Substantia nigra (tissue), 51 donors: ENCODE measurements at places on chromosomes 1 and 21.

DNA sequence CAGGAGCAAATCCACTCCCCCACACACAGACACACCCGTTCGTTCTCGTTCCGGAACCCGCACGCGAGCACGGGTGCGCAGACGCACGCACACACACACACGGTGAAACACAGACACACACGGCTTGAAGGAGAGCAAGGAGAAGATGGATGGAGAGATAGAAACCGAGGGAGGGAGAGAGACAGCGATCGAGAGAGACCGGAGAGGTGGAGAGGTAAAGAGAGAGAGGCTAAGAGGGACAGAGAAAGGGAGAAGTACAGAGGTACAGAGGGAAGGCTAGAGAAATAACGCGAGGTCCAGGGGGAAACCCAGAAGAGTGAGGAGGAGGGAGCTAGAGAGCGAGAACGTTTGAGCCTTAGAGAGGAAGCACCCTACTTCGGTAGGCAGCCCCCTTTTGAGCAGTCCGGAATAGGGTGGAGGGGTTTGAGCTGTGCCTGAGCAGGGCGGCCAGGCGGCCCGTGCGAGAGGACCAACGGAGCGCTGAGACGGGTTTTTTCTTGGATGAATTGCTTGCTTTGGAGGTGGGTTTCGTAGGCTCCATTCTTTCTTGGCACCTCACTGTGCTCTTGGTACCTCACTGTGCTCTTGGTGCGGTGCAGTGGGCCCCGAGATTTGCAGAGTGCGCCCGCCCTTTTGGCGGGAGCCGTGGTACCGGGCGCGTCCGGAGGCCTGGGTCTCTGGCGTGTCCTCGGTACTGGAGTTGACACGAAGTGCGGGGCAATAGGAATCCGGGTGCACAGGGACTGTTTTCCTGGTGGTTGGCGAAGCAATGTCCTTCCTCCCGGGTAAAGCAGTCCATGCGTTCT, 88.4 kb upstream of the RHOU start:
- no peak for DNase-seq

DNA sequence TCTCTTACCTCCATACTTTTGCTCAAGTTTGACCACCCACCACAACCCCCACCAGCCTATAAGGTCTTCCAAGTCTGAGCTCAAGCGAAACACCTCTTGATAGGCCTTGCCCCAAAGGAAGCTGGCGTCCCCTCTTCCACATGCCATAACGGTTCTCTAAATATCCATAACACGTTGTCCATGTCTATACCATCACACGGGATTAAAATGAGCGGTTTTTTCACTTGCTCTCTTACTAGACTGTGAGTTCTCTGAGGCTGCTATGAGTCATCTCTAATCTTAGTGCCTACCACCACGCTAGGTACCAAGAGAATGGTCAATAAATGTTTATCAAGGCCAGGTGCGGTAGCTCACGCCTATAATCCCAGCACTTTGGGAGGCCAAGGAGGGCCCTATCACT, 41.0 kb downstream of the WASF2 start:
- DNase-seq: no peak

- DNase-seq: no peak
Observed at GRCh38 chr1:171329251-171329650, 15.3 kb downstream of the FMO4 start.

GRCh38 chr1:201501144-201501543, 5.8 kb downstream of the CSRP1 start:
- DNase-seq: no peak

DNA sequence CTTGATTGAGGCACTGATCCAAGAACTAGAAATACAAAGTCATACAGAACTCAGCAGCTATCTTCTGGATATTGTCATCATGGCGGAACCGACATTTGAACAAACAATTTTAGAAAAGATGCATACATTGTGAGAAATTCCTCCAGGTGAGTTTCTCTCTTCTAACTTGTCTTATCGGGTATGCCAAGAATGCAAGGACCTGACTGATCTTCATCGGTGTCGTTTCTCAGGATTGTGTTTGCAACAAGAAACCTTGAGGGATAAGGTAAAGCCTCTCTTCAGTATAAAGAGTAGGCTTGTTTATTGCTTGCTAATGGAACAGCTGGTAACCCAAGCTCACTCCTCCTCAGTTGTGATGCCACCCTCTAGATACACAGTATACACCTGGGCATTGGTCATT, 62.2 kb downstream of the NME7 start:
- no peak for DNase-seq

- no peak for DNase-seq
Observed at GRCh38 chr1:4261327-4261726, 361.3 kb upstream of the C1orf174 start.

DNA sequence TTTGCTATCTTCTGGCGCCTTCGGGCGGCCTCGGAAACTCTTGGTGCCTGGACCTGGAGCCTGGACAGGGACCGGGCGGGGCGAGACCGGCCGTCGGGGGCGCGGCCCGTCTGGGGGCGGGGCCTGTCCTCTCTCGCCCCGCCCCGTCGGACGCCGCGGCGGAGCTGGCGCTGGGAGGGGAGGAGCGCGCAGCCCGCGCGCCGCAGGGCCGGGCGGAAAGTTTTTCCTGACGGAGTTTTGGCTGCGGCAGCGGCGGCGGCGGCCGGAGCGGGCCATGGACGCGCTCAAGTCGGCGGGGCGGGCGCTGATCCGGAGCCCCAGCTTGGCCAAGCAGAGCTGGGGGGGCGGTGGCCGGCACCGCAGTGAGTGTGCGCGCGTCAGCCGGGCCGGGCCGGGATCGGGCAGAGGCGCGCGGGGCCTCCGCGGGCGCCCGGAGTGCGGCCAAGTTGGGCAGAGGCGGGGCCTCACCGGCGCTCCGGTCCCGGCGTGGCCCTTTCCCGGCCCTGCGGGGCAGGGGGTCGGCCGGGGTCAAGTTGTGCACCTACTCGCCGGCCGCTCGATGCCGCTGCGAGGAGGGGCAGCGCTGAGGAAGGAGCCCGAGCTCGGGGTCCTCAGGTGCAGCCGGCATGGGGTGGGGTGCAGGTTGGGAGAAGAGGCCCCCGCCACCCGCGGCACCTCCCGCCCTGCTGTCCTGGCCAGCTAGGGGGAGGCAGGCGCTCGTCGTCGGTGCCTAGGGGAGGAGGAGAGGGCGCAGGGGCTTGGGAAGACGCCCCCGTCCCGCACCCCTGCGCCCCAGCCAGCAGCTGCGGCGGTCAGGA, at the start of gene LDLRAP1:
TSS of gene LDLRAP1 (plus strand) at position 182 of the 818 bp plus-strand sequence. CDS start at position 275, 93 bp downstream.
- DNase-seq: peak; percentile 80

GRCh38 chr1:5509664-5510452, 482.4 kb downstream of the NPHP4 start:
- peak; percentile 11 for DNase-seq

DNA sequence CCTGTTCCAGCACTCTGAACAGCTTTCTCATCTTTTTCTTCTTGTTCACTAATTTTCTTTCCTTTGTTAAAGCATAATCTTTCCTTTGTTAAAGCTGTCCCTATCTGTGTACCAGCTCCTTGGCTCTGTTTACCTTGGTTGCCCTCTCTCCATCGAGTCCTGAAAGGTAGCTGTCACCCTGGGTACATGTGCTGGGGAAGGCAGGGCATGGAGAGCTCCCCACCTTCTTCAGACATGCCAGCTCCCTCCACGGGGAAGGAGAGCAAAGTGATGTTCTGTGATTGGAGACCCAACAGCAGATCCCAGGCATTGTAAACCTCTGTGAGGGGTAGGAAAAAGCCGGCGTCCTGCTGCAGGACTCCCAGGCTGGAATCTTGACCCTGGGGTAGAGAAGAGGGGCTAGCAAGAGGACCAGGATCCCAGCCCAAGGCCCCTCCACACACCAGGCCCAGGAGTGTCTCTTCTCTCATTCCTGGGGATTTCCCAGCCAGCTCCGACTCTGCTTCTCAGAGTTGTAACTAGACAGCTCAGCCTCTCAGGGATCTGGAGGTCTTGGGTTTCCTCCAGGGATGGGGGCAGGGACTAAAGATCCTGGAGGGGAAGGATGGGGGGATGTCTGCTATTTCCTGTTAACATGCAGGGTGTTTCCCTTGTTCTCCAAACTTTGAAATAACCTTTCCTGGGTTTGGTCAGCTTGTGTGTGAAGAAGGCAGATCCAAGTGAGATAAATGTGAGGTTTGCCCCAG, 34.4 kb downstream of the TMCC2 start:
- no peak for DNase-seq

DNA sequence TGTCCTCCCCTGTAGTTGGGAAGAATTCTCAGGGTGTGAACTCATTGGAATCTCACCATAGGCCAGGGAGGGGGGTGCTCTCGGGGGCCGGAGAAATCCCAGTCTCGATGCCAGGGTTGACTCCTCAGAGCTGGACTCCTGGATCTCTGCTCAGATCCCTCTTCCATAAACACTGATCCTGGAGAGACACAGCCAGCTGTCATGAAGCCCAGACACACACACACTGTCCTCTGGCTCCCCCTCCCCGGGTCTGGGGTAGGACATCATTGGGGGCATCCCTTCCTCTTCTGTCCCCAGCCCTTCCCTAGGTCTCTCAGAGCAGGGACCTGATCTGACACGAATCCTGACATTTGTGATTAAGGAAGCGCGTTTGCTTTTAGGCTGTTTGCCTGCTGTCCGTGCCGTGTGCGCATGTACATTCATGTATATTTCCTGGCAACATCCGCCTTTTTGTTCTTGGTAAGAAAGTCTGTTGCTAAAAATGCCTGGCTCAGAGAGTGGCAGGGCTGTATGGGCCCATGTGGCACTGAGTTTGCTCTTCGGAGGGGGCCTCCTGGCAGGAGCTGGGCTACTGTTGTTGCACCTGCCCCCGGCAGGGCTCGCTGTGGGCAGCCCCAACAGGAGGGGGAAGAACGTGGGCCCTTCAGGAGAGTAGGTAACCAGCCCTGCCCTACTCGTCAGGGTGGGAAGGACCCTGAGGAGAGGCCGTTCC, 45.4 kb upstream of the SELENON start:
- DNase-seq: no peak

- DNase-seq: peak; percentile 13
Observed at GRCh38 chr1:15141935-15142539, 11.5 kb upstream of the TMEM51 start.

- no peak for DNase-seq
Observed at GRCh38 chr1:147641291-147641690, 29.0 kb downstream of the ACP6 start.

DNA sequence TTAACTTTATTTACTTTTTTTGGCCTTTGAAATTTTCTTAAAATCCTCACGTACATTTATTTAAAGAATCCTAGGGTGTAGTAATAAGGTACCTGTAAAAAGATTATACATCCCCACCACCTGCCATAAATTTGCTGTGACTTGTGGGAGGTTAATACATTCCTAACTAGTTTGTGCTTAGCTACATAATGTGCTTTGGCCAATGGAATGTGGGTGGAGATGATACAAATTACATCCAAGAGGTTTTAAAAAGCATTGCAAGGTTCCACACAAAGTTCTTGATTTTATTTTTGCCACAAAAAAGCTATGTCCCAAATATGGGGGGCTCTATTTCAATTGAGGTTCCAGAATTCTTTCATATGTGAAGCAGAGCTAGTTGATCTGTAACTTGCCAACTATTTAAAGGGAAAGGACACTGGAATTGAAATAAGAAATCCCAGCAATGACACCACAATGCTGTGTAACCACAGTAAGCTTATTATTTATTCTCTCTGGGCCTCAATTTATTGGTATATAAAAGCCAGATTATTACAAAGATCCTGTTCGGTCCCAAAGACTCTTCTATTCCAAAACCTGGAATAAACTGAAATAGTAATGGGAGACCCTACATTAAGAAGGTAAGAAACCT, 15.7 kb downstream of the ASPM start:
- no peak for DNase-seq

DNA sequence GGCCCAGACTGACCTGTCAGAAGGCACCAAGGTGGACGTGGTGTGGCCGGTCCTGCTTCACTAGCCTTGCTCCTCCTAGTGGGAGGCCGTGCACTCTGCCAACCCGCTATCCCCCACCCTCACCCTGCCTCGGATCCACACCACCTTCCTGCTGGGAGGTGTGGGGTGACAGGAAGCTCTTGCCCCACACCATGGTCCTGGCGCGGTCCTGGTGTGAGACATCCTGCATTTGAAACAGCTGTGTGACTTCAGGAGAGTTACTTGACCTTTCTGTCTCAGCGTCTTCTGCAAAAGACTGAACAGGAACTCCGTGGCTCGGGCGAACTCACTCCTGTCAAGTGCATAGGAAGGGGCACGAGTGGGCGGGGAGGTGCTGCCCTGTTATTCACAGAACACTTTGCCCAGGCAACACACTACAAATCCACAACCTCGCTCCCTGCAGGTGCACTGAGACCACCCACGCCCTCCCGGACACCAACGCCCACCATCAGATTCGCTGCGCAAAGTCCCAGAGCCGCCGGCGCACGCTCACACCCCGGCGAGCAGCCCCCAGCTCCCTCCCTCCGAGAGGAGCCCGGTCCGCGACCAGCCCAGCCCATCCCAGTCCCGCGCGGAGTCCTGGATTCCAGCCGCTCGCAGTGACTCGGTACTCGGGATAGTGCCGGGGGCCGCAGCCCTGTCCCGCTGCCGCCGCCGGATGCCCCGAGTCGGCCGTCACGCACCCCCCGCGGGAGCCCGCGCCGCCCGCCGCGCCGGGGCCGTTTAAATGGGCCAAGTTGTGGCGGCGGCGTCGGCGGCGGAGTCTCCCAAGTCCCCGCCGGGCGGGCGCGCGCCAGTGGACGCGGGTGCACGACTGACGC, at the start of gene SAMD11:
TSS of gene SAMD11 (plus strand) at position 793 of the 860 bp plus-strand sequence. CDS start 509 bp downstream, outside the sequence.
- DNase-seq: peak; percentile 85

GRCh38 chr1:1275836-1276235, 2.2 kb upstream of the UBE2J2 start:
- DNase-seq: no peak

DNA sequence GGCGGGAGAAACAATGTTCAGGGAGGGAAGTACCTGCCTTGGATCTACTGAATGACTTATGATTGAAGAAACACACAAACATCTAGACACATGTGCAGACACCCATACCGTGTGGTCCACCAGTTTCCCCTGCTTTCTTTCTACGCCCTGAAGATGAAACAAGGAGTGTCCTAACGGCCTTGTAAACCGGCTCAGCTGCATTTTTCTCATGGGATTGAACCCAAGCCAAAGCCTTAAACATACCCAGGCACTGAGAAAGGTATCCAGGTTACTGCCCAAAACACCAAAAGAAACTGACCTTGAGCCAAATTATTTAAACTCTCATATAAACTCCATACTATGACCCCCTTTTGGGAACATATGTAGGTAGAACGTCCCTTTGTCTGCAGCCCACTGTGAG, 630.0 kb upstream of the RGS18 start:
- no peak for DNase-seq

DNA sequence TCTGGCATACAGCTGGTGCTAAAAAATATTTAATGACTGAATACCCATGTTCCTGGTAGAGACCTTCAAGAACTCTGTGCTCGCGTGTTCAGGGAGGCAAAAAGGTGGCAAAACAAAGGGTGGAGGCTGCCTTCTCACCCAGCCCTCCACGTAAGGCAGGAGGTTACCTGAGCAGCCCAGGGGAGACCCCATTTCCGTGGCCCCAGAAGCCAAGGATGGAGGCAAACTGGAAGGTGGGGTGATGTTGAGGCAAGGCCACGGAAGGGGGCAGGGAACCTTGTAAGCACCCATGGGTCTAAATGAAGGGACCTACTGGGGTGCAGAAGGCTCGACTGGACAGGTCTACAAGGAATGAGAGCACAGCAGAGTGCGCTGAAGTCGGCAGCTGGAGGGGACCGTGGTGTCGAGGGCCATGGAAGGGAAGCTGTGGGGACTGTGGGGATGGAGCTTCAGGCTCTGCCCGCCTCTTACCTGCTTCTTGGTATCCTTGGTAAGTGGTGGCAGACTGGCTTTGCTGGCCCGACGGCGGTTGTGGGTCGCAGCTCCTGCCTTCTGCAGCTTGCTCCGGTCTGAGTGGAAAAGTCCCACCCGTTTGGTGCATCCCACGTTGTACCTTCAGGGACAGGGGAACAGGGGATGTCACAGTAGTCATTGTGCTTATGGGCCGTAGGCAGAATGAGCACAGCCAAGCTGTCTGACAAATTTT, 8.9 kb upstream of the A3GALT2 start:
- no peak for DNase-seq
